CD4-positive, alpha-beta T cell treated with Interleukin-2 at 100 ng/mL for 4 hours (primary cell): ENCODE measurements at places on chromosomes 6 and 20.

DNA sequence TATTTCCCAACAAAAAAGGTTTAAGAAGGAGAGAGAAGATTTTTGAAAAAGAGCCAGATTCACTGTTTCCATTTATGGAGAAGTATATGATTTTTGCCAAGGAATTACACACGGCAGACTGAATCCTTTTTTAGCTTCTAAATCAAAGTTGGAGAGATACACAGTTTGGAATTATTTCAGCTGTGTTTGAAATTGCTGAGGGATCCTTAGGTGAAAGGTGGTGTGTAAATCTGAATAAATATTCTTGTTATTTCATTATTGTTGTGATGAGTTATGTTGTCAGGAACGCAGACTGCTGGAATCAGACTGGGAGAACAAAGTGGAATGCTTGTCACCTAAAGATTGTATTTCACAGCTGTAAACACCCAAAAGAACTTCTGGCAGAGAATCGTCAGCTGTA, 168.5 kb upstream of the AKIRIN2 start:
- DNase-seq = no peak

- no peak for DNase-seq
Measured at GRCh38 chr6:33875696-33876095, 71.9 kb upstream of the MLN start.

GRCh38 chr6:49406250-49406970, 56.6 kb downstream of the MMUT start:
- no peak for DNase-seq

- DNase-seq = no peak
Measured at GRCh38 chr6:145469021-145469420, 266.3 kb downstream of the EPM2A start.

GRCh38 chr6:125797886-125798444, 7.2 kb downstream of the NCOA7 start:
- no peak for DNase-seq

DNA sequence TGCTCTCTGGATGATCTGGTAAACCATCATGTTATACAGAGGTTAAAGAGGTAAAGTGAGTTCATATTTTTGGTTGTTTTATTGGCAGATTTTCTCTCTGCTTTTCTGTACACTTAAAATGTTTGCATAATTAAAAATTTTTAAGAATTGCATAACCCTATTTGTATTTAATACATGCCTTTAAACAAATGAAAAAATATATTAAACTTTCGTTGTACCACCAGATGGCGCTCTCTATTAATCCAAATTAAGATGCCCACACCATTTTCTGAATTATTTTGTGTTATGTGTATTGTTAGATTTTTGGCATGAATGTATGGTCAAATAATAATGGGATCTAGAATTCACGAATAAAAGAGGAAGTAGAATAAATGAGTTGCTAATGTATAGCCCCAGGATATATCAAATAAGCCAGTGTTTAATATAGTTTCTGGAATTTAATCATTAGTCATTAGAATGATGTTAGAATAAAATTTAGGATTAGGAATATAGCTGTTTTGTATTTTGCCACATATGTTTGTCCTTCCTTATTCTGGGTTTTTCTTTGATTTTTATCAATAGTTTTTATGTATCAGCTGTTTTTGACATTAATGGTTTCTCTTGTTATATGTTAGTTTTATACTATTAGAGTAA, 38.9 kb downstream of the SMAP1 start:
- peak; percentile 70 for DNase-seq

- DNase-seq = no peak
Measured at GRCh38 chr20:57582432-57583288, 21.8 kb downstream of the PCK1 start.

GRCh38 chr20:37841971-37842370, 61.0 kb upstream of the VSTM2L start:
- no peak for DNase-seq

DNA sequence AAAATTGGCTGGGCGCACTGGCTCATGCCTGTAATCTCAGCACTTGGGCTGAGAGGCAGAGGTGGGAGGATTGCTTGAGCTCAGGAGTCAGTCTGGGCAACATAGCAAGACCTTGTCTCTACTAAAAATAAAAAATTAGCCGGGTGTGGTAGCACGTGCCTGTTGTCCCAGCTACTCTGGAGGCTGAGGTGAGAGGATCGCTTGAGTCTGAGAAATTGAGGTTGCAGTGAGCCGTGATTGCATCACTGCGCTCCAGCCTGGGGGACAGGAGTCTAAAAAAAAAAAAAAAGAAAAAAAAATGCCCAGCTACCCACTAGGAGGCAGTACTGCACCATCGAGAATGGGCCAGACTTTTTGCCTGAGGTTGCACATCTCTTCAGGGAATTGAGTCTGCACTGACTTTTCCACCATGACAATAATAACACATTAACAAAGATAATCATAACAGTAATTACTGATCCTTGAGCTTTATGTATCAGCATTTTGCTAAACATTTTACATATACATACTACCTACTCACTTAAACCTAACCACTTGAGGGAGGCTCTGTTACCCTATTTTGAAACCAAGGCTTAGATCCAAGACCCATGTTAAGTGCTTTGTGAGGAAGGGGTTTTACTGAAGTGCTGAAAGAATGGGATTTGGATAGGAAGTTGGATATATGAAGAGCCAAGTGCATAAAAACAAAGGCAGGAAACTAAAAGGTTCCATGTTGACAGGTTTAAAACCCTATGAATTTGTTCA, 21.0 kb downstream of the SRSF3 start:
- DNase-seq = peak; percentile 52

DNA sequence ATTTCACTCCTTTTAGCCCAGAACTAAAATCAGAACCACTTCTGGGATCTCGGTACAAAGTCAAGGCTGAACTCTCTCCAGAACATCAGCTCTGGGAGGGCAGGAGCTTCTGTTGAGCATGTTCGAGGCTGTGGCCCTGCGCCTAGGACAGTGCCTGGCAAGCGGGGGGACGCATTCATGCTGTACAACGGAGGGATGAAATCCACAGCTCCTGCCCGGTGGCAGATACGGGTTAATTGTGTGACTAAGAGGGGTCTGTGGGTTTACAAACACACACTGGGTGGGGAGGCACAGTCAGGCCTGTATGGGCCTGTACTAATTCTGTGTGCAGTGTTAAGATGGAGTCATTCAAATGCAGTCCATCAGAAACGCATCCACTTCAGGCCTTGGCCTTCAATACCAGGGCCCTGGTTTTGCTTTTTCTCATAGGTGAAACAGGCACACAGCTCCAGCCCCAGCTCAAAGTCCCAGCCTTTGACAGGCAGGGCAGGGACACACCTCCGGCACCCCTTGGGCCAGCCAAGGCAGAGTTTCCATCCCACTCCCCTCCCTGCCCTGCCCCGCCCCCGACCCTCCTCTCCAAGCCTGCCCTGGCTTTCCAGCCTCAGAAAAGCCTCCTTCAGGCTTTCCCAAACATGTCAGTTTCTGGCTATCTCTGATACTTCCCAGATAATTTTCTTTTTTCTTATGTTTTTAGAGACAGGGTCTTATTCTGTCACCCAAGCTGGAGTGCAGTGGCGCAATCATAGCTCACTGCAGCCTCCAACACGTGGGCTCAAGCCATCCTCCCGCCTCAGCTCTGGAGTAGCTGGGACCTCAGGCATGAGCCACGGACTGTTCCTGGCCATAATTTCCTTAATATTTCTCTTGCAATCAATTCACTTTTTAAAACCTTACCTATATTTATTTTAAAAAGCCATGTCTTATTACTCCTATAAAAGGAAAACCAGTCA, 109.8 kb downstream of the SULF2 start:
- DNase-seq = no peak

GRCh38 chr20:3612795-3613572, 50.2 kb downstream of the GFRA4 start:
- DNase-seq = no peak

GRCh38 chr6:122799140-122799745, 10.2 kb downstream of the SMPDL3A start:
- DNase-seq = no peak

DNA sequence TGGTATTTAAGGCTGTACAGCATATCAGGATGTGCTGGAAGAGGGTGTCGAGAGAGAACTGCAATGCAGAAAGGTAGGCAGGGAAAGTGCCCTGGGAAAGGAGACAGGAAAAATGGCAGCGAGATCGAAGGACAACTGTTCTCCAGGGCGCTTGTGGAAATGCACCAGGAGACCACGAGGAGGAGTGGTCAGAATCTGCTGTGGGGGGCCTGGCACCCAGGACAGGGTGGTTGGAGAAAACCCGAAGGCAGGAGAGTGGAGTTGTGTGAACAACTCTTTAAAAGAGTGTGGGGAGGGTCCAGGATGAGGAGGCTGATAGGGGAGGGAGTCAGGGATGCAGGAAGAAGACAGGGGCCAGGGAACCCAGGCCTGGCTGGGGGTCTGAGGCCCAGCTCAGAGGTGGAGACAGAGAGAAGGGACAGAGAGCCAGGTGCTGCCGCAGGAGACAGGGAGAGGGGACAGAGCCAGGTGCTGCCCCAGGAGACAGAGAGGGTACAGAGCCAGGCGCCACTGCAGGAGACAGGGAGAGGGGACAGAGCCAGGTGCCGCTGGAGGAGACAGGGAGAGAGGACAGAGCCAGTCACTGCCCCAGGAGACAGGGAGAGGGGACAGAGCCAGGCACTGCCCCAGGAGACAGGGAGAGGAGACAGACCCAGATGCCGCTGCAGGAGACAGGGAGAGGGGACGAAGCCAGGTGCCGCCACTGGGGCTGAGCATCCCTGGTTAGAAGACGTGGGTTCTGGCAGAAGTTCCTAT, 9.3 kb downstream of the SLC22A1 start:
- DNase-seq = no peak

GRCh38 chr20:63657260-63657936, 714 bp upstream of the RTEL1 start:
- no peak for DNase-seq

- no peak for DNase-seq
Measured at GRCh38 chr20:51613580-51613979, 71.1 kb upstream of the NFATC2 start.

DNA sequence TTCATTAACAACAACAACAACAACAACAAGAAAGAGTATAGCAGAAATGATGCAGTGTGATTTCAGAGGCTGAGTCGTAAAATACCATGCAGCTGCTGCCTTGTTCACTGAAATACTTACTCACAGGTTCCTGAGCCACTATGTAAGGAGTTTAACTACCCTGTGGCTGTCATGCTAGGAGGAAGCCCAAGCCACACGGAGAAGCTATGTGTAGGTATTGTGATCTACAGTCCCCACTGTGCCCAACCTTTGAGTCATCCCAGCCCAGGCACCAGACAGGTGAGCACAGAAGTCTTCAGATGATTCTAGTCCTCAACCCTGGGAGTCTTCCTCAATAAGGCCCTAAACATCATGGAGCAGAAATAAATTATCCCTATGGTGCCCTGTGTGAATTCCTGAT, 14.6 kb upstream of the RALY start:
- DNase-seq = no peak

DNA sequence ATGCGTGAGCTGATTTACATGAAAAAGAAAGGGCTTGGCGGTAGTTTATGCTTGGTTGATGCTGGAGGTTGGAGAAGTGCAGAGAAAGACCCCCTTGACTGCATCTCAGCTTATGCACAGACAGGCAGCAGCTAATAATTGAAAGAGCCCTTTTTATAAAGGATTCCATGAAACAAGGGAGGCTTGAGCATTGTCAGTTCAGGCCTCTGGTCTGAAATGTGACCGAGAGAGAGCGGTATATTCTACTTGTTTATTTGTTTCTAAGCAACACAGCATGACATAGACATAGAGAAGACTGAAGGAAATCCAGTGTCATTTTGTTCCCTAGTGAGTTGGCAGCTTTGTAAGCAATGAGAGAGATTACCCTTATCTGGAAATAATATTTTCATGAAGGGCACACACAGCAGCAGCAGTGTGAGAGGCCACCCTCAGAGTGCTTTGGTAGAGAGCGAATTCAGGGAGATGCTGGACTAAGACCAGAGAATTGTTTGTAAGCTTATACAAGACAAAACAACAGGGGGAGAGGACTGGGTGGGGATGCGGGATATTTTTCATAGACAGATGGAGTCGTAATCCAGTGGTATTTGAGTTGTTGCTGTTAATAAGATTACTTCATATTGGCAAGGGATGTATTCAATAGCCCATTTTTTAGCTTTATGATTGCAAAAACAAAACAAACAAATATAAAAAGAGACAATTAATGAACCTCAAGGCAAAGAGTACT, 34.6 kb upstream of the LAMA2 start:
- no peak for DNase-seq

DNA sequence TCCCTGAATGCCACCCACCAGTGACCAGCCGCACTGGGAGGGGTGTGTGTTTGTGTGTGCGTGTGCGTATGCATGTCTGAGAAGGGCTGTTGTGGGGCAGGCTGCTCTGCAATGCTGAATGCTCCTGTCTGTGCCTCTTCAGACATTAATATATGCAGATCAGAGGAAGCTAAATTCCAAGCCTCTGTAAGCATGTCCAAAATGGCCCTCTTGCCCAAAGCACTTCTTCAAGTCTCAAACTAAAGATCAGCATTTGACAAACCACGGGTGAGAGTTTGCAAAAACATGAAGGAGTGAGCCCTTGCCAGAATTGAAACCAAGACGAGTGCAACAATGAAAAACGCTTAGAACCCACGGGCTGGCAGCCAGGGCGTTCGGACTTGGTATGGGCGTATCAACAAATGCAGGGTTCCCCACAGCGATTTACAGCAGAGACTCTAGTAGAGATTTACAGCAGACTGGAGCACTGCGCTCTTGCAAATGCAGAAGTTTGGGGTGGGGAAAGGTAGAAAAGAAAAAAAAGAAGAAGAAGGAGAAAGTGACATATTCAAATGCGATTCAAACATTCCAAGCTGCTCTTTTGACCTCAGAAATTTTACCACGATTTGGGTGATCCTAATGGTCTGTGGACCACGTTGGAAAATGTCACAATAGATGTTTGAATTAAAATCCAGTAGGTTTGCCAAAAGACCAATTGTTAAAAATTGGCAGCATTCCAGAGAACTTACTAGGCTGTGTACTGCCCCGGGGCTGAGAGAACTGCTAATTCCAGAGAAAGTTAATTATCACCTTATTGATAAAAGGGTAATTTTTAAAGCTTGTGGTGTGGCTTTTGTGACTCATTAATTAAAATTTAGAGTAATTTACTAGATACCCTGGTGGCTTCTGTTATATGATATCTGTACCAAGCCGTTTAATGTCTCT, 3.5 kb downstream of the SCML4 start:
- peak; percentile 60 for DNase-seq
